Aorta (tissue), 5 donors: ENCODE measurements at places on chromosomes 13 and 19. TPM values are rescaled to one million over a fixed set of nuclear protein-coding genes. Genes with fewer than 3 reads are reported as not detected.

The CERS4 gene
- 23.6 TPM for total RNA-seq

The CPB2 gene
- total RNA-seq, result not detected

The ANKLE1 gene
- total RNA-seq, result 0.71 TPM

The KCNC3 gene
- total RNA-seq, result 3.2 TPM

The IZUMO2 gene
- total RNA-seq, result not detected

The FFAR3 gene
- 0.39 TPM for total RNA-seq

The CD70 gene
- not detected for total RNA-seq
